SK-N-SH treated with all-trans-retinoic acid at 6 μM for 48 hours (cell line): ENCODE measurements at places on chromosomes 3 and 15.

DNA sequence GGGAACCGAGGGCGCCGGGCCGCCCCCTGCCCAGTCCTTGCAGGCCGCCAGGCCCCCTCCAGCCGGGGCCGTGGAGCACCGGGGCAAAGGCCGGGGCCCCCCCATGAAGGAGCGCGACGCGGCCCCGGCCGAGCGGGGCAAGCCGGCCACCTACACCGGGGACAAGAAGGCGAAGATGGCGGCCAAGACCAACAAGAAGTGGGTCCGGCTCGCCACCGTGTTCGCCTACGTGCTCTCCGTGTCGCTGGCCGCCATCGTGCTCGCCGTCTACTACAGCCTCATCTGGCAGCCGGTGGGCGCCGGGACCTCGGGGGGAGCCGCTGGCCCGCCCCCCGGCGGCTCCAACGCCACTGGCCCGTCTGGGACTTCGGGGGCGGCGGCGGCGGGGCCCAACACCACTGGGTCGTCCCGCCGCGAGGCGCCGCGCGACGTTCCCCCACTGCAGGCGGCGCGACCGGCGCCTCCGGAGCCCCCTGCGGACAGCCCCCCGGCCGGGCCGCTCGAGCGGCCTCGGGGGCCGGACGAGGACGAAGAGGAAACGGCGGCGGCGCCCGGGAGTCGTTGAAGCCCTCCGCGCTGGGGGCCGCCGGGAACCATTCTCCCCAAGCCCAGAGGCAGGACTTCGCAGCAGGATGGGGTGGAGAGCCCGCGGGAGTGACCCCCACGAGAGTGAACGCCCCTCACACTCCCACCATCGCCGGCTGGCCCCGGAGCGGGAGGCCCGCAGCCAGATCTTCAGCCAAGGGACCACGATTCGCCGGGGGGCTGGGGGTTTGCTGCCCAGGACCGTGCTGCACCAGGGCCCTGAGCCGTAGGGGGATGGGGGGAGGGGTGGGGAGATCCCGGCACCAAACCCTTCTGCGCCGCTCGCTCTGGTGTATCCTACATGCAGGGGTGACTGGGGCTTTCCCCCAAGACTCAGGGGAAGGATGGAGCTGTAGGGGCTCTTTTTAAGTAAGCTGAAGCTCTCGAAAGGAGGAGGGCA is 753 bp downstream of the INAFM2 start:
- no peak for ATAC-seq

DNA sequence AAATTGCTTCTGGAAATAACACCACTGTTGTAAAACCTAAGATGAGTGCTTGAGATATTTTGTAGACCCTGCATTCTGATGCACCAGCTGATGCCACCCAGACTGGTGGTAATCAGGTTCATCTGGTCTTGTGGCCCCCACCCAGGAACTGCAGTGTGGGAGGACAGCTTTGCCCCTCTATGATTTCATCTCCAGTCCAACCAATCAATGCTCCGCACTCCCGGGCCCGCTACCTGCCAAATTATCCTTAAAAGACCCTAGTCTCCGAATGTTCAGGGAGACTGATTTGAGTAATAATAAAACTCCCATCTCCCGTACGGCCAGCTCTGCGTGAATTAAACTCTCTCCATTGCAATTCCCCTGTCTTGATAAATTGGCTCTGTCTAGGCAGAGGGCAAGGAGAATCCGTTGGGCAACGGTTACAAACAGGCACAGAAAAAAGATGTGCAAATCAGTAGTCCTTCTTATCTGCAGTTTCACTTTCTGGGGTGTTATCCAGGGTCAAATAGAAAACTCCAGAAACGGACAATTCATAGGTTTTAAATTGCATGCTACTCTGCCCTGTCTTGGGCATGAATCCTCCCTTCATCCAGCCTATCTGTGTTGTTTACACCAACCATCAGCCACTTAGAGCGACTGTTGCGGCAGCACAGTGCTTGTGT is 29.2 kb upstream of the TRPM1 start:
- no peak for ATAC-seq

GRCh38 chr3:126545544-126545943 is 13.2 kb downstream of the C3orf22 start:
- ATAC-seq: no peak

DNA sequence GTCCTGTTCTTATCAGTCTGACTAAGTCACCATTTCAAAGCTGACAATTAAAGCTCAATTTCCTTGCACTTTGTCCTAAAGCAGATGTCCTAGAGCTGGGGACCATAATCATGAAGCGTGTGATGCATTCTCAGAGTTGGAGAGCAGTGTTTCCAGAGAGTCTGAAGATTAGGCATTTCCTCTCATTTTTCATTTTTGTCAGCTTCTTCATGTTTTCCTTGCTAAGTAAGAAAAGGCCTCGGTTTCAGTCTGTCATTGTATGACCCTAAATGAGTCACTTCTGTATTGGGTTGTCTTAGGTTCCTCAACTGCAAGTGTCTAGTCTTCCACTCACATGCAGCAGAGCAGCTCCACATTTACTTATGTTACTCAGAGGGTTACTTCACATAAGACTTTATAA is 257.2 kb upstream of the TPRG1 start:
- ATAC-seq: peak; percentile 67

- peak; percentile 86 for ATAC-seq
Measured at GRCh38 chr15:48823237-48823636, 12.4 kb upstream of the CEP152 start.

DNA sequence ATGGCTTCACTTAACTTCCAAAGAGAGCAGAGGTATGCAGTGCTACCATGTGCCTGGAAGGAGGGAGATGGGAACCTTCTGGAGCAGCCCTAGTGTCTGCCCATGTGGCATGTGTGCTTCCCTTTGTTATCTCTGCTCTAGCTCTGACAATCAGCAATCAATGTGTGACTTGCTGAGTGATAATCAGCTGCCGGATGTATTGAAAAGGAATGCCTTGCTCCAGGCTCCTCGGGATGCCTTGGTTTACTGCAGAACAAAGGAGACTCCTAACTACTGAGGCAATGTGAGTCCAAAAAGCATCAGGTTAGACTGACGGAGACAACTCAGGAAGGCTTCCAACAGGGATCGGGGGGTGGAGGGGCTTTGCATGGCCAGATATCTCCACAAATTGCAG is 36.0 kb upstream of the CORO2B start:
- peak; percentile 17; the same call in 1 of the 3 replicates for ATAC-seq

GRCh38 chr3:186070133-186070532 is 38.8 kb downstream of the ETV5 start:
- no peak for ATAC-seq

- peak; percentile 64 for ATAC-seq
Measured at GRCh38 chr3:125374501-125374995, 577 bp downstream of the ZNF148 start.

GRCh38 chr15:23734862-23735261 is 47.8 kb upstream of the NDN start:
- no peak for ATAC-seq

DNA sequence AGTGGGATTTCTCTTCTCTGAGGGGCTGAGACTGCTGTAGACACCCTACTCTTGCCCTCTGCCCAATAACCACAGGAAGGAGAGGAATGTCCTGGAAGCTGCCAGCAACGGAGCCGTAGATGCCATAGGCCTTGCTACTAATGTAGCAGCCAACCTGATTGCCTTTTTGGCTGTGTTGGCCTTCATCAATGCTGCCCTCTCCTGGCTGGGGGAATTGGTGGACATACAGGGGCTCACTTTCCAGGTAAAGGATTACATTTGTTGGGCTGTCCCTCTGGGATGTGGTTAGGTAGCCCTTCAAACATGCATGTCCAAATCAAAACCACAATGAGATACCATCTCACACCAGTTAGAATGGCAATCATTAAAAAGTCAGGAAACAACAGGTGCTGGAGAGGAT is 16.1 kb downstream of the SLC28A2 start:
- no peak for ATAC-seq

DNA sequence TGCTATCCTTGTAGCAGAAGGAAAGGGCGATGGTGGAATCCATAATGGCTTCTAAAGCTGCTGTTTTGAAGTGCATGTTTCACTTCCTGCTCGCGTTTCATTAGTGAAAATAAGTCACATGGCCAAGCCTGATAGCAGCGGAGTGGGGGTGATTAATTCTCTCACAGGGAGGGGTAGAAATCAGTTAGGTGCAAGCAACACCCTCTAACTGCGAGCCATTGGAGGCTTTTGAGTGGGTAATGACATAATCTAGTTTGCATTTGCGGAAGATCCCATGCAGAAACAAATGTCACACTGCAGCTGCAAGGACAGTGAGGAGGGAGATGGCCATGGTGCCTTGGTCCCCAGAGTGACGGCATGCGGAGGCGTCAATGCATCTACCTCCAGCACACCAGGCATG is 41.1 kb downstream of the CACNA2D3 start:
- ATAC-seq: no peak

DNA sequence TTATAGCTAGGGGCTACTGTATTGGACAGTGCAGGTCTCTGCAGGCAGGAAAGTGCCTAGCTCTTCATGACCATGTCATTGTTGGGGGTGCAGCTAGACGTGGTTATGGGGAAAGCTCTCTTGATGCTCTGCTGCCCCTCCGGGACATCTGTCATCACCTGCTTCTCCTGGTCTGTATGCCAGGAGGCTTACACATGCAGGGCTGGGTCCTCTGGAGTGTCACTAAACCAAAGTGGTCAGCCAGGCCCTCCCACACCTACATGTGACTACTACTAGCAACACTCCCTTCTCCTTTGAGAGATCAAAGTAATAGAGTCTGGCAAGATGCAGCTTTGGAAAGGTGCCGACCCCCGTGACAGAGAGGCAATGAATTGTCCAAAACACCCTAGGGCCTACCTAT is 98.5 kb downstream of the SST start:
- no peak for ATAC-seq

GRCh38 chr3:194536871-194537637 is 50.3 kb upstream of the ATP13A3 start:
- peak; percentile 72 for ATAC-seq

DNA sequence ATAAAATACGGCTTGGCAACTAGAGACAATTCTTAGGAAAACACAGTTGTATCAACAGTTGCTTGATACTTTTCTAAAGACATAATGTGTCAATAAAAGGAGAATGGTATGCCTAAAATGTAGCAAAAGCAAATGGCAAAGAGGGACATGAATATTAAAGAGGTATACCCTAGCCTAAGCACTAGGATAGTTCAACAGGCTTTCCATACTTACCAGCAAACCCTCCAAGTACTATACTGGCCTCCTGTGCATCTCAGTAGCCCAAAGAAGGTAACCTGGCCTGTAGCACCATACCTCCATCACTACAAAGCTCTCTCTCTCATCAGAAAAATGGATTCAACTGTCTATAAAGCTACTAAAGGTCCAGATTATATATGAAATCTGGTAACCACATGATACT is 7.5 kb downstream of the SETD2 start:
- ATAC-seq: no peak; the same call in 2 of the 3 replicates

DNA sequence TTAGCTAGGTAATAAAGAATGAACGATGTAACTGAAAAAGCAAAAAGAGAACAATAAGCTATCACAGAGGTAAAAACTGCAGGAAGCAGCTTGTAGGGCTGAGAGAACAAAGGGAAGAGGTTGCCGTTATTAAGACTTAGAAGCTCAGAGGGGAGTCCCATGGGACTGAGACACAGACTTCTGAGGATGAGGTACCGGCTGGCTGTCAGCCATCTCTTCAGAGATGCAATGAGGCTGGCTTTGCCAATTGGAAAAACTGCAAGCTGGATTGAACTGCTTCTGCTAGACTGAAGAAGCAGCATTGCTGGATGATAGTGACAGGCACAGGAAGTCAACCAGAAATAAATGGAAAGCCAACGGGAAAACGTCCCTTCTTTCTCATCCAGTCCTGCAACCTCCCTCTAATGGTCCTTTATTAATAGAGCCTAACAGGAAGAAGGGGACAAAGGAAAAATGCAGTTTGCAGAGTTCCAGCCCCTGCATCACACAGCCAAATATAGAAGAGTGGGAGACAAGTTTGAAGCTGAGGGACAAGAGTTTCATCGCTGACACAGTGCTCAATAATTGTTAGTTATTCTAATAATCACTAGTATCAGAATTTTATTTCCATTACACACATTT is 21.1 kb upstream of the KLHL6 start:
- no peak for ATAC-seq

DNA sequence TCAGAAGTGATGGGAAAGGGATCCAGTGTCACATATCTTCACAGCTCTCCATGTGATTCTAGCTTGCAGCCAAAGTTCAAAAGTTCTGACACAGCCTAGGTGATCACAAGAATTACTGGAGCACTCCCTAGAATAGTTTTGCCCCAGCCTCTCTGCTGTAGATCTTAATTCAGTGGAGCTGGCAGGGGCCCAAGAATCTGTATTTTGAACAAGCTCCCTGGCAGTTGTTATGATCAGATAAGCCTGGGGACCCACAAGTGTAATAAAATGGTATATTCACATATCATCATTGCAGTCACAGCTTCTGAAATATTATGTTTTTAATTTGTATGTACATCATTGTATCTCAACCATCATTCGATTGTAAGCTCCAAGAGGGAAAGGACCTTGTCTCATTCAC is 62.3 kb downstream of the NOX5 start:
- ATAC-seq: no peak

GRCh38 chr3:87218560-87218959 is 8.5 kb upstream of the CHMP2B start:
- ATAC-seq: no peak

DNA sequence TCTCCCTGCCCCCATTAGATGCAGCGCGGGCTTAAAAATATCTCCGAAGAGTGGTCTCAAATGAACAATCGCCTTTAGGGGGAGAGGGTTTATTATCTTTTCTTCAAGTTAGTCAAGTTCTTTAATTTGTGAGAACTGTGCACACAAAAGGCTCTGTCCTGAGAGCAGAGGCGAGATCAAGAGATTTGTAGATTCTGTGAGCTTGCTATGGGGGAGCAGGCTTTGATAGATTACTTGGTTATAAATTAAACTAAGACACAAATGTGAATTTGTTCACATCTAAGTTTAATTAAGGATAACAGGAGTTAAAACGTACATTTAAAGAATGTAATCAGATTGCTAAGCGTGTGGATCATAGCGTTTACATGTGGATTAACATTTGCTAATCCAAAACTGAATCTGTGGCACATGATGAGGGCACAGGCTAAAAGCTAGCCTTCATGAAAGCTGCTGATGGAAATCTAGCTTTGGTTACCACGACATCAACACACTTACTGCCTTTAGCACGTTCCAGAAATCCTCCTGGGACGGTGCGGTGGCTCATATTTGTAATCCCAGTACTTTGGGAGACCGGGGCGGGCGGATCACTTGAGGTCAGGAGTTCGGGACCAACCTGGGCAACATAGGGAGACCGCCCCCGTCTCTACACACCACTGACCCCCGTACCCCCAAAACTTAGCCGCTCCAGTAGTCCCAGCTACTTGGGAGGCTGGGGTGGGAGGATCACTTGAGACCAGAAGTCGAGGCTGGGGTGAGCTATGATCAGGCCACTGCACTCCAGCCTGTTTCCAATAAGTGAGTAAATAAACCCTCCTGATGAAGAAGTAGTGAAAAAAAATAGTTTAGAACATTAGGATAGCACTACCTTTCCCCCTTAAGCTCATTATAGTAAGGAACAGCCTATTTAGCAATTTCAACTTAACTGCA is 1.0 kb upstream of the PRTG start:
- no peak for ATAC-seq

DNA sequence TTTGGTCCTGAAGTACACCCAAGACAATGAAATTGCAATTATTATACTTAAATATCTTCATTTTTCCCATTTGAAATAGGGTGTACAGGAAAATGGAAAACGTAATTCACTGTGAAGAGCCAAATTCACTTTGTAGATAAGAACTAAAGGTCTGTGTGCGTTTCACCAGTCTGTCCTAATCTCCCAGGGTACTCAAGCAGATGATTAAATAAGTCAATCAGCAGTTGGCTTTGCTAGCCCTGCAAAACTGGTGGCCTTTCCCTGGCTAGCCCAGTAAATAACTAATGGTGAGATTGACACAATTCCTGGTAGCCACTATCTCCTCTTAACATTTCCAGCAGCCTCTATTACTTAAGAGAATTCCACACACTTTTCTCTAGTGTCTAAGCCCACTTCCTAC is 389.3 kb downstream of the TBL1XR1 start:
- ATAC-seq: no peak
